CD8-positive, alpha-beta memory T cell (primary cell): ENCODE measurements at places on chromosomes 13 and 19.

DNA sequence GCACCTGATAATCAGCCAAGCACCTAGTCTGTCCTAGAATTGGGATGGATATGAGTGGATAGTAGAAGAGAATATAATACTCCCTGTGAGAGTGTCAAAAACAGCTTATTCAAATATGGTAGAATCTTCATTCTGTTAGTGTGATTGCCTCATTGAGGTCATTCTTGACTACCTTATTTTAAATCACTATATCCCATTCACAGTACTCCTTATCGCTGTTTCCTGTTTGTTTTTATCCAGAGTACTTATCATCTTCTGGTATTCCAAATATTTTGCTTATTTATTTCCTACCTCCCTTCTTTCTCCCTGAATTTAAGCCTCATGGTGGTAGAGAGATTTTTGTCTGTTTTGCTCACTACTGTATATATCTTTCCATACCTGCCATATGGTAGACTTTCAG, 9.9 kb downstream of the NDFIP2 start:
- DNase-seq: no peak

DNA sequence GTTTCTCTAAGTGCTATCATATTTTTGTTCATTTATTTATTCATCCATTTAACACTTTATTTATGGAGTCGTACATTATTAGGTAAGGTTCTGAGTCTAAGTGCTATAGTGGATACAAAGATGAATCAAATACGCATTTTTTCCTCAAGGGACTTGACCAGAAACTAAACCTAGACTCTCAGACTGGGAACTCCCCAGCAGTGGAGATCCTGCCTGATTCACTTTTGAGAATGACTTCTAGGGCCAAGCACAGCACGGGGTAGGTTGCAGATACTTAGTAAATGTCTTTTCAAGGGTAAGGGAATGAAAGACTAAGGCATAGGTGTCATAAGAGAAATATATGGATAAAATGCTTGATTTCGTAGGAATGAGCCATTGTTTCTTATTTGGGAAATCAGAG, 7.2 kb downstream of the DNAJC15 start:
- no peak for DNase-seq

GRCh38 chr19:5078666-5079065, 109.8 kb downstream of the KDM4B start:
- no peak for DNase-seq

GRCh38 chr19:15251749-15252397, 19.6 kb upstream of the EPHX3 start:
- DNase-seq: no peak
